ENCODE measurements at places on chromosomes 12 and 14.
A peak's percentile ranks its signal among the peaks of the same experiment; 100 is the strongest.

DNA sequence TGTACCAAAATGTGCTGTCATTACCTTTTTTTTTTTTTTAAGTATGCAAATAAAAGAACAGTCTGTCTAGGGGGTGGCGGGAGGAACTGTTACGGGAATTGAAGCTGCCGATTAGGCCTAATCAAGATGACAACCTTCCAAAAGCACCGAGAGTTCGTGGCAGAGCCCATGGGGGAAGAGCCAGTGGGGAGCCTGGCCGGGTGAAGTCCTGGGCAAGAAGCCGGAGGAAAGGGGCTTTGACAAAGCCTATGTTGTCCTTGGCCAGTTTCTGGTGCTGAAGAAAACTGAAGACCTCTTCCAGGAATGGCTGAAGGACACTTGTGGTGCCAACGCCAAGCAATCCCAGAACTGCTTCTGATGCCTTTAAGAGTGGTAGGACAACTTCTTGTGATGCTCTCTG lies 42.6 kb downstream of the ACTN1 start:
- DNase-seq, result no peak

DNA sequence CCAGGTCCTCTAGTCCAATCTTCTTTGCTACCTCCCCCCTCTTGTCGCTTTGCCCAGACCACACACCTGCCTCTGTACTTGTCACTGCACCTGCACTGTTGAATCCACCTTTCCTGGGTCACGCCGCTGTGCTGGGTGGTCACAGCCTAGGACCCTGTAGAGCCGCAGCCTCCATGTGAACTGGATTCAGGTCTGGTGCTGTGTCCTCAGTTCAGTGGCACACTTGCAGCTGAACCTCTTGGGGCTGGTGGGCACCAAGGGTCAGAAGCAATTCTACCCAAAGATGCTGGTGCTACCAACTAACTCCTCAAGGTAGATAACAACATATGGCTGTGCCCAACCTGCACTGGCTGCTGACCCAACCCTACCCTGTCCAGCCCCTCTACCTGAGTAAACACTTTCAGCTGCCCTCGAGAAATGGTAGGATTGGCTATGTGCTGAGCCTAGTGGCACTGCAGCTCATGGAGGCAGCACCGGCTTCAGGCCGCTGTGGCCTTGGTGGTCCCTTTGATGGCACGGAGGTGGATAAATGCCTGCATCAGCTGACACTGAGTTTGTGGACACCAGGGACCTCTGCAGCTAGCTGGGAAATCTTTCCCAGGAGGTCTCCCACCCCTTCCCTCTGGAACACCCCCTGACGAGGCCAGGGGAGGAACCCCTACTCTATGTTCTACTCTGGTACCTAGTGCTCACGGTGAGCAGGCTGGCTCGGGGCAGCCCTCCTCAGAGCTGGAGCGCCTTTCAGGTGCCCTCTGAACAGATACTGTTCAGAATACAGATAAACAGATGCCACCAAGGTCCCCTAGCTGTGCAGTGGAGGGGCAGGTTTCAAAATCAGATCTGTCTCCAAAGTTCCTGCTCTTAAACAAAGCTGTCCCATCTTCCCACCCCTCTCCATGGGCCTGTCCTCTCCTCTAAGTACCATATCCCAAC lies 14.3 kb downstream of the AGAP2 start:
- no peak for DNase-seq

- no peak for DNase-seq
Observed at GRCh38 chr12:3204730-3205531, 127.8 kb downstream of the TSPAN9 start.

DNA sequence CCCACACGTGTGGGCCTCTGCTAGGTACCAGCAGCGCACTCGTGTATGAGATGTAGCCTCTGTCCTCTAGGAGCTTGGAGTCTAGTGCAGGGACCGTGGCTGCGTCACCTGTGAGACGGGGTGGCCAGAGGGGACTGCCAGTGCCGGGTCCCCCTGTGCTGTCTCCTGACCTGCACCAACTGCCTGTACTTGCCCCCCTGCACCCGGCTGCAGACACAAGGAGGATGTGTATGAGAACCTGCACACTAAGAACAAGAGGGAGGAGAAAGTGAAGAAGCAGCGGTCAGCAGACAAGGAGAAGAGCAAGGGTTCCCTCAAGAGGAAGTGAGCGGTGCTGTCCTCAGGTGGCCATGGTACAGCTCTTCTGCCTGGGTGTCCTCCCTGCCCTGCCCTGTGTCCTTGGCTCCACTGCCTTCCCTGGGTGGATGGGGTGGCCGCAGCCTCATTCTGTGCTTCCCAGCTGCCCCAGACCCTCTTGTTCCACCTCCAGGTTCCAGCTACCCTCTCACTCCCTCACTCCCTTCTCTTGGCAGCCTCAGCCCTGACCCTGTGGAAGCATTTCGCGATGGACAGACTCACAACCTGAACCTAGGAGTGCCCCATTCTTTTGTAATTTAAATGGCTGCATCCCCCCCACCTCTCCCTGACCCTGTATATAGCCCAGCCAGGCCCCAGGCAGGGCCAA lies 9.6 kb downstream of the PTPN6 start:
- no peak for DNase-seq

- no peak for DNase-seq
Observed at GRCh38 chr12:27488479-27488878, 35.5 kb upstream of the PPFIBP1 start.

GRCh38 chr12:98456576-98457573 lies 58.5 kb upstream of the TMPO start:
- no peak for DNase-seq

GRCh38 chr14:91867316-91867988 lies at the start of gene TC2N:
Gene TC2N (minus strand): TSS chr14:91867536. CDS start chr14:91813769, 53,767 bp downstream.
- no peak for DNase-seq

DNA sequence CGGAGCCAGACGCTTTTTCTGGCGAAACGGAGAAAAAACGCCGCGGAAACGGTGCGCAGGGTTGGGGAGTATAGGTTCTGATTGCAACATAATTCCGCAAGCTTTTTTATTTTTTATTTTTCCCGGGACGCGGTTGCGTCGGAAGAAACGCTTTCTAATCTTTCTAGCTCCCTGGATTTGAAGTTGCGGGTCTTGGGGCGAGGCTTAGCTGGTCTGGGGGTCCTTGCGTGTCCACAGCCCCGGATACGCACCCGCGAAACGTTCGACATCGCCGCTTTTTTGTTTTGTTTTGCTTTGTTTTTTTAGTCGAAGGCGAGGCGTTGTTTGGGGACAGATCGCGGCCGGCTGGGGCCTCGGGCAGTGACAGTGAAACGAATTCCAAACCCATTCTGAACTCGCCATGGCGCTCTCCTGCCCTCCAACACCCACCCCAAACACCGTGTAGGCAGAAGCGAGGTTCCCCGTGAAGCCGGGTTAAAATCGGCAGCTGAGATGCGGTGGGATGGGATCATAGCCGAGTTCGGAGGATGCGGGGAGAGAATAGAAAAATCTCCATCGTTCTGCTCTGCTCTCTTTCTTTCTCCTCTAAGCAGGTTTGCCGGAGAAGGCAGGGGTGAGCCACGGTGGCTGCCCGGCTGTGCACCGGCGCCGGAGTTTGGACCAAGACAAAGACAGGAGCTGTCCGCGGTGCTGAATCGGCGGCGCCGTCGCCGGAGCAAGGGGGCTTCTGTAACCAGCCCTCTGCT lies 8.1 kb upstream of the LHX5 start:
- no peak for DNase-seq

- no peak for DNase-seq
Observed at GRCh38 chr12:83320350-83320749, 633.6 kb downstream of the TMTC2 start.

DNA sequence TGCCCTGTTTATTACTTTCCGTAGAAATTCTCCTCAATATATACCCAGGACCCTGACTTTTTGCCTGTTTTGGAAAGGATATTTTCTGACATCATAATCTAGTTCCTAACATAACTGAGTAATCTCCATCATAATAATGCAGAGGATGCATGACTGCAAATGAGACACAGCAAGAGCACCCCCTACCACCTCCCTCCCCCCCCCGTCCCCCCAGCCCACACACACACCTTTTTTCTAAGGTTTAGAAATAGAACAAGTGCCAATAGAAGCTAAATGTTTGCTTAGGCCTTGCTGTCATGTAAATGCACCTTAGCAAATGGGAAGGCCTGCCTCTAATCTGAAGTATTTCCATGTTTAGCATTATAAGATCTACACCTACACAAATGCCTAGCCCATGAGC lies at the start of gene PTHLH:
Gene PTHLH (minus strand): TSS at position 13 of the 400 bp plus-strand sequence. CDS start 3,239 bp downstream, outside the sequence.
- no peak for DNase-seq

GRCh38 chr12:94175763-94176668 lies 27.6 kb downstream of the PLXNC1 start:
- DNase-seq, result no peak

- no peak for DNase-seq
Observed at GRCh38 chr14:51789114-51789513, 71.3 kb upstream of the GNG2 start.

GRCh38 chr12:26125400-26126339 lies 833 bp upstream of the BHLHE41 start:
- peak; percentile 78 for DNase-seq

DNA sequence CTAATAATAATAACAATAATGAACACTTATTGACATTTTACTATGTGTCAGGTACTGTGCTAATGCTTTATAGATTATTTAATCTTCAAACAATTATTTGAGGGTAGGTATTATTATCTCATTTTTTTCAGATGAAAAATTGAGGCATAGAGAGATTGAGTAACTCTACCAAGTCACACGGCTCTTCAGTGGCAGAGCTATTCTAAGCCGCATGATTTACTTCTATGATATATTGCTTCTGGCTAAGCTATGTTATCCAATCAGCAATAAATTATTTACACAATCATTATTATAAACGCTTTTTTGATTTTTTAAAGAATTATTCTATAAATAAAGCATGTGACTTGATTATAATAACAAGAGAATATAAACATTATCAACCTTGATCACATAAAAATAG lies 80.0 kb downstream of the TMEM30B start:
- DNase-seq, result no peak

GRCh38 chr12:102371165-102371564 lies 109.2 kb downstream of the IGF1 start:
- no peak for DNase-seq

DNA sequence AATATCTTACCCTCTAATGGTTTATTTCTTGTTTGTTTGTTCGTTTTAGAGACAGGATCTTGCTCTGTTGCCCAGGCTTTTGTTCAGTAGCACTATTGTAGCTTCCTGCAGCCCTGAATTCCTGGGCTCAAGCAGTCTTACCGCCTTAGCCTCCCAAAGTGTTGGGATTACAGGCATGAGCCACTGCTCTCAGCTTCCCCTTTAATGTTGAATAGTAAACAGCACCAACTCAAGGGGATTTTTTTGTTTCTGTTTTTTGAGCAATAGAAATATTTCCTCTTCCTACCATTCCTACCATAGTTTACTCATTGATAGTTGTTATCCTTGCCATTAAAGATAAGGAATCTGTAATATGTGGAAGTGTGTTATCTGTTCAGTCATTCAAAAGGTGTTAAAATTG lies 10.7 kb downstream of the ARID4A start:
- DNase-seq, result no peak

DNA sequence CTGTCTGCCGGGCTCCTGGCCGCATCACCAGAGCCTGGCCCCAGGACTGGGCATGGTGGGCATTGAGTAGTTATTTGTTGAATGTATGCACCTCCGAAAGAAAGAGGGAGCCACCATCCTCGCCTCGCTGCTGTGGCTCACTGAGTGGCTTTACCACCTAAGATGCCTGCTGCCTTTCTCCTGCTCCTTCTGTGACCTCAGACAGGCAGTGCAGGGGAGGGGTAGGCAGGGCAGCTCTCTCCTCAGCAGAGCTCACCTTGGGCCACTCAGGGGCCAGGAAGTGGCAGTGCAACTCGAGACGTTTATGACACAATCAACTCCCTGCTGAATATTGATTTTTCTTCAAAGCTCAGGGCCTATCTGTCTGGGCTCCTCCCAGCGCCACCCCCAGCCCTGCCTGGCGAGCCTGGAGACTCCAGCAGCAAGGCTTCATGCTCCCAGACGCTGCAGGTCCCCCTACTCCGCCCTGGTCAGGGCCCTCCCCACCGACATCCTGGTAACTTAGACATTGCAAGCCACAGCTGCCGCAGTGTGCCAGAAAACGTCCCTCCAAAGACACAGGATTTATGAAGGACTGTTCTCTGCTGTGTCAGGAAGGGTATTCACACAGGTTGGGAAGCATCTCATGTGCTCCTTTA lies 84.3 kb upstream of the DIO3 start:
- DNase-seq, result no peak

DNA sequence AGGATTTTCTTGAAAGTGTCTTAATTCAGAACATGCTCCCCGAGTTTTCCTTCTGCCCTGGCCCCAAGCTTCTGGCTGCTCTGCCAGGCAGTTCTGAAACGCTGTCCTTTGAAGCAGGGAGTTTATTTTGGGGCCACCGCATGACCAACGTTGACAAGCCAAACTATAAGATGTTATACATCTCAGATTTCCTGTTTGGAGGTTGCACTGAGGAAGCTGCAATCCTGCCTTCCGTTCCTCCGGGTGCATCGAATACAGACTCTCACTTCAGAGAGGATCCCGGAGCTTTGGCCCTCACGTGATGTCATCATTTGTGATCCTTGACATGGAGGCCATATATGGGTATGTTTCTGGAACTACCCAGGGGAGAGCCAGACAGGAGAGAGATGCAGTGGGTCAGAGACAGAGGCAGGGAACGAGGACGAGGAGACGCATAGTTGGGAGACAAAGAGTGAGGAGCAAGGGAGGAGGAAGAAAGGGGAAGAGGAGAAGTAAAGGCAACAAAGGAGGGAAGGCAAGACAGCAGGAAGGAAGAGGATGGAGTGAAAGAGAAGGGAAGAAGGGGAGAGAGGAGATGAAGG lies at the start of gene ASB2:
Gene ASB2 (minus strand): TSS at position 94 of the 581 bp plus-strand sequence. CDS start 12,031 bp downstream, outside the sequence.
- no peak for DNase-seq

GRCh38 chr14:106530423-106531107 lies 1004.2 kb downstream of the TMEM121 start:
- no peak for DNase-seq

DNA sequence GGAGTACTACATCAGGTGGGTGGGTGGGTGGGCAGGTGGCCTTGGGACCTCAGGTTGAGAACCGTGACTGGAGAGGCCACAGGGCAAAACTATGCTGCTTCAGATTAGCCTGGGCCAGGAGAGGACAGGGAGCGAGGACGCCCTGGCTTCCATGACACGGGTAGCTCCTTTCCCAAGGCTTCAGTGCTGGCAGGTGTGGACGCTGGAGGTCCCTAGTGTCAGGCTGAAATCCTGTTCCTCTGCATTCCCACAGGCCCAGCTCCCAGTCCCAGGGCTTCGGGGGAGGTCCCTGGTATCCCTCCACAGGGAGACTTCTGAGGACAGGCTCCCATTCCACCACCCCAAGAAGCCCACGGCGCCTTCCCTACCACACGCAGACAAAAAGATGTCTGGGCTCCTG lies 31.6 kb downstream of the CCDC92 start:
- no peak for DNase-seq

DNA sequence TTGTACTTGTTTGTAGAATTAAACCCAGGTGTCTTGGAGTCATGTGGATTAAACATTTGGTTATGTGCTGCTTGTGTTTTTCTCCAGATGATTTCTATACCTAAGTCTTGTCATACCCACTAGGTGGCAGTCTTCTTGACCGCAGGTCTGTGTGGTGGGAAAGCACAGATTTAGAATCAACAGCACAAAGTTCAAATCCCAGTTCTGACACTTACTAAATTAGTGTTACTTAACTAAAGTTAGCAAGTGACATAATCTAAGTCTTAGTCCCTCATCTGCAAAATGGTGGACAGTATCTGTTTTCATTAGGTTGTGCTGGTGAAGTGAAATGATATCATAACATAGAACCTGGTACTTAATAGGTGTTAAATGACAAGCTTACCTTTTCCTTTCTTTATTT lies 151.0 kb upstream of the ARHGAP5 start:
- DNase-seq, result no peak

All from epithelial cell of prostate (primary cell).